AG08395 (cell line): ENCODE measurements at places on chromosomes 6 and 20.

DNA sequence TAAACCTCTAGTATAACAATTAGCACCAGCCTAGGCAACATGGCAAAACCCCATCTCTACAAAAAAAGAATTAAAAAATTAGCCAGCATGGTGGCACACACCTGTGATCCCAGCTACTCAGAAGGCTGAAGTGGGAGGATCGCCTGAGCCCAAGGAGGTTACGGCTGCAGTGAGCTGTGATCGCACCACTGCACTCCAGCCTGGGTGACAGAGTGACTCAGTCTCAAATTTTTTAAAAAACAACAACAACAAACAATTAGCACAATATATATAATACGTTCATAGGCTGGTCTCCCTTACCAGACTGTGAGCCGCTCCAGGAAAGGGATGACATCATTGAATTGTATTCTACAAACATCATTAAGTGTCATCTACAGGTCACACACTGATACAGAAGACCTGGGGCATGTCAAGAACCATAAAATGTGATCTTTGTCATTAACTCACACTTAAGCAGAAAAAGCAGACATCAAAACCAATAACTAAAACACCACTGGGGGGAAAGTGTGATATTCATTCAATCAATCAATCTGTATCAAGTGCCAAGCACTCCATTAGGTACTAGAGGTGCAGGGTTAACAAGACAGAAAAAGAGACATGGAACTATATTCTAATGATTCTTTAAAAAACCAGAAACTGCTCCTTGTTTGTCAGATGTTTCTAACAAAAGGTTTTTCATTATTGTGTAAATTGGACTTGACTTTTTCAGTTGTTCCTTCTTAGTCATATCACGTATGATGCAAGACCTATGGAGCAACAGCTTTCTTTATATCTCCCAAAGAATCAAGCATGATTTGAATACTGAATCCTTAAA lies 17.8 kb downstream of the MAP3K5 start:
- peak; percentile 41 for DNase-seq

DNA sequence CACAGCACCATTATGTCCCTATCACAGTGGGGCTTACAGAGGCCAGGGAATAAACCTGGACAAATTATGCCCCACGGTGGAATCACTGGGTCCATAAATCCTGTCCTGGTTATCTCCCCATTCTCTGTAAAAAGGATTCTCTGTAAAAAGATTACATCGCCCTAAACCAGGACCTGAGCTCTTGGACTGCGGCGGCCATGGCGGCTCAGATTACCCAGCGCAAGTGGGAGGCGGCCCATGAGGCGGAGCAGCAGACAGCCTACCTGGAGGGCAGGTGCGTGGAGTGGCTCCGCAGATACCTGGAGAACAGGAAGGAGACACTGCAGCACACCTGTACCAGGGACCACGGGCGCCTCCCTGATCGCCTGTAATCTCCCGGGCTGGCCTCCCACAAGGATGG lies 8.4 kb upstream of the HLA-A start:
- DNase-seq: no peak

DNA sequence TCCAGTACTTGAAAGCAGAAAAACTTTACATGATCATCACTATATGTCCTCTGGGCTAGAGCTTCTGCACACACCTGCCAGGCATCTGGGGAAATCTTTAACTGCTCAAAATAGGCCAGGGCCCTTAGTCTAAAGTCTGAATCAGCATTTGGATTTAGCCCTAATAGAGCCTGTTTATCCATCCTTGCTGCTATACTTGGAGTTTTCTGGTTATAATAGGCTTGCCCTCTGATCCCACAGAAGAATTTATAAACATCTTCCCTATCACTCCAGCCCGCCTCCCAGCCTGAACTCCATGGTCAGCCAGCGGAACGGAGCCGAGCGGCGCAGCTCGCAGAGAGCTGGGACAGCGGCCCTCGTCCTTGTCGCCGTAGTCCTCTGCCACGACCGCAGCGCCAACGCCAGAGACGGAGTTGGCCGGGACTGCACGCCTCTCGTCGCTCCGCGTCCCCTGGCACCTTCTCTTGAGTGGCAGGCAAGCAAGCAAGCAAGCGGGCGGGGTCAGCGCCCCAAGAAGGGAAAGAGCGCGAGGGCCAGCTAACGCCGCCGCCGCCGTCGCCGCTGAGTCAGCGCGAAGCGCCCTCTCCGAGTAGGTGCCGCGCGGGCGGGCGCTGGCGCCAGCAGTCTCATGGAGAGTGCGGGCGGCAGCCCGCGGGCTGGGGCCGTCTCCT lies 25.4 kb upstream of the ASIP start:
- peak; percentile 69 for DNase-seq

DNA sequence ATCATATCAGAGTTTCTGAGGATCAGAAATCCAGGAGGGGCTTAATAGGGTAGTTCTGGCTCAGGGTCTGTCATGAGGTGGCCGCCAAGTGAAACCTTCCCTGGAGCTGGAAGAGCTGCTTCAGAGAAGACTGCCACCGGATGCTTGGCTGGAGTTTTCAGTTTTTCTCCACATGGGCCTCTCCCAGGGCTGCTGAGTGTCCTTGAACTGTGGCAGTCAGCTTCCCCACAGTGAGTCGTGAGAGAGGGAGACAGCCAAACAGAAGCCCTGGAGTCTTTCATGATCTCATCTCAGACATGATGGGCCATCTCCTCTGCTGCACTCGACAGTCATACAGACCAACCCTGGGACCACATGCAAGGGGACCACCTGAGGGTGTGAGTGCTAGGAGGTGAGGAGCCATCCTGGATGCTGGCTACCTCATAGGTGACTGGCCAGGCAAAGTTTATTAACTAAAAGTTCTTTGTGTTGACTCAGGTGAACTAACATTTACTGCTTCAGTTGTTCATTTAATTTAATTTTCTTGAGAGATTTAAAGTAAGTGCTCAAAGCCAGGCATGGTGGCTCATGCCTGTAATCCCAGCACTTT lies 71.5 kb downstream of the SHLD1 start:
- peak; percentile 40 for DNase-seq

DNA sequence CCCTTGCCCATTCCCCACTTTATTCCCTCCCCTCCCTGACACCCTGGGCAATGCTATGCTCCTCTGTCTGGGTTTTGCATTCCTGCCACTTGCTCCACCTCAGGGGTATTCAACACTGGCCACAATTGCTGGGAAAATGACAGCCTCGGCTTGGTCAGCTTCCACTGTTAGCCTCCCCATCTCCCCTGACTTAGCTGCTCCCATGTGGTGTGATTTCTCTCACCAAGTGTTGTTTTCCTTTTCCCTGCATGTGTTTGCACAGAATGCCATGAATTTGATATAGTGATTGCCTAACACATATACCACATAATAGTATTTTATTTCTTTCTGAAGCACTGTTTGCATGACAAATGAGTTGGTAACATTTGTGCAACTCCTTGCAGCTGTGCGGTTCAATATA lies 1.4 kb upstream of the LEMD2 start:
- no peak for DNase-seq

GRCh38 chr6:14306151-14306906 lies 188.8 kb downstream of the CD83 start:
- no peak for DNase-seq

- DNase-seq: no peak
Measured at GRCh38 chr6:13251242-13251641, 77.1 kb downstream of the TBC1D7 start.

GRCh38 chr6:136030131-136030530 lies 178.6 kb downstream of the PDE7B start:
- DNase-seq: no peak

GRCh38 chr6:106102034-106102433 lies 15.9 kb downstream of the PRDM1 start:
- DNase-seq: no peak

- no peak for DNase-seq
Measured at GRCh38 chr20:20455926-20456325, 88.0 kb downstream of the INSM1 start.

GRCh38 chr6:91366781-91367180 lies 779.9 kb upstream of the MAP3K7 start:
- DNase-seq: no peak

- DNase-seq: peak; percentile 44
Measured at GRCh38 chr6:166582258-166582657, 4.2 kb downstream of the RAMACL start.

GRCh38 chr6:165618241-165618640 lies 44.8 kb downstream of the PDE10A start:
- no peak for DNase-seq

- DNase-seq: no peak
Measured at GRCh38 chr20:15364781-15365180, 1027.4 kb upstream of the FLRT3 start.

DNA sequence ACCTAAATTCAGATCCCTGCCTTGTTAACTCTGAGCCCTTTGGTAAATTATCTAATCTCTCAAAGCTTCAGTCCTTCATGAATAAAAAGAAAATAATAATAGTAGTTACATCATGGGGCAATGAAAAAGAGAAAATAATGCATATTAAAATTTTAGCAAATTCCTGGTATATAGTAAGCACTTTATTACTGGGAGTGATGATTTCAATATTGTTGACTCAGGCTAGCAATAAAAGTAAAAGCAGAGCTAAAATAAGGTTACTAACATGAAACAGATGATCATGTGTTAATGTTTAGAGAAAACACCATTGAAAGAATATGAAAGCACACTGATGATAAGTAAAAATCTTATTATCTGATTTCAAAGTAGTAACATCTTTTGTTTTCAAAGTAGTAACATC lies 13.6 kb downstream of the GINS1 start:
- DNase-seq: no peak

DNA sequence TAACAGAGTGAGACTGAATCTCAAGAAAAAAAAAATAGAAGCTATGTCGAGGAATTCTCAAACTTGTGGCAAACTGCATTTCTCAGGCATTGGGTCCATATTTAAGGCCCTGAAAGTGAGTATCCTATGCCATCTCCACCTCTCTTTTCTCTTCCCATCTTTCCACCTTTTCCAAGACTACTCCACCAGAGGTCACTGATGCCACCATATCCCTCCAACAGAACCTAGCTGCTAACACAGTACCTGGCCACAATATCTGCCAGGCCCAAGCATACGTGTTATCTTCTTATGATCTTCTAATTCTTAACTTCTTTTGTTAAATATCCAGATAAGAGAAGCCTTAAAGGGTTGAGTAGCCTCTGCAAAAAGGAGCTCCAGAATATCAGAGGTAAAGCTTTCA lies 8.2 kb upstream of the ADGRF4 start:
- no peak for DNase-seq

DNA sequence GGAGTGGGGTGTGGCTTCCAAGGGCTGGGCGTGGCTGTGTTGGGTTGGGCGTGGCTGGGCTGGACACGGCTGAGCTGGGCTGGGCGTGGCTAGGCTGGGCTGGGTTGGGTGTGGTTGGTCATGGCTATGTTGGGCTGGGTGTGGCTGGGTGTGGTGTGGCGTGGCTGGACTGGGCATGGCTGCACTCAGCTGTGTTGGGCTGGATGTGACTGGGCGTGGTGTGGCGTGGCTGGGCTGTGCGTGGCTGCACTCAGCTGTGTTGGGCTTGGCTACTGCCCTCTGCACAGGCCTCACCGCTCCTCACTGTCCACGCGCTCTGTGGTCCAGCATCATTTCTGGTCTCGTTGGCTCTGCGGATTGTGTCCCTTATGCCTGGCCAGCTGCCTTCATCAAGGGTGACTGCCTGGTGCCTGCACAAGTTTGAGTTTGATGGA lies 43.5 kb upstream of the SLCO4A1 start:
- DNase-seq: no peak

DNA sequence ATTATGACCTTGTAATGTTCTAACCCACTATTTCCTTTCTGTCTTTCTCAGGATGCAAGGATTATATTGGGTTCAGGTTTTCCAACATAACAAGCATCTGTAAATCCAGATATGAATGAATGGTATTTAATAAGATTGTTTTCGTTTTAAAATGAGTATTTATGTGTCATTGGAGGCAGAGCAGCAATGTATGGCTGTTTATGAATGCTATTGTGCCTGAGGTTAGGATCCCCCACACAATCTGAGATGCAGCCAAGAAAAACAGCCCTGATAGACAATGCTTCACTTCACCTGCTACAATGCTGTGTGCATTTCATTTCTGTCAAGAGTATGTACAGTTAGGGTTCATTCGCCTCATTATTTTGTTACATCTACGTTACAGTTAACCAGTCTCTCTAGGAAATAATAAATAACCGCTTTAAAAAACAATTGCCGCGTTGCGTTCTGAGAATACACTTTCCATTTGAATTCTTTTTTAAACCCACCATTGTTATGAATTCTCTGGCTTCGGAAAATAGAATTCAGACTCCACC lies 19.6 kb downstream of the TFAP2A start:
- DNase-seq: no peak

GRCh38 chr20:45589725-45590124 lies 10.6 kb upstream of the WFDC8 start:
- DNase-seq: no peak

DNA sequence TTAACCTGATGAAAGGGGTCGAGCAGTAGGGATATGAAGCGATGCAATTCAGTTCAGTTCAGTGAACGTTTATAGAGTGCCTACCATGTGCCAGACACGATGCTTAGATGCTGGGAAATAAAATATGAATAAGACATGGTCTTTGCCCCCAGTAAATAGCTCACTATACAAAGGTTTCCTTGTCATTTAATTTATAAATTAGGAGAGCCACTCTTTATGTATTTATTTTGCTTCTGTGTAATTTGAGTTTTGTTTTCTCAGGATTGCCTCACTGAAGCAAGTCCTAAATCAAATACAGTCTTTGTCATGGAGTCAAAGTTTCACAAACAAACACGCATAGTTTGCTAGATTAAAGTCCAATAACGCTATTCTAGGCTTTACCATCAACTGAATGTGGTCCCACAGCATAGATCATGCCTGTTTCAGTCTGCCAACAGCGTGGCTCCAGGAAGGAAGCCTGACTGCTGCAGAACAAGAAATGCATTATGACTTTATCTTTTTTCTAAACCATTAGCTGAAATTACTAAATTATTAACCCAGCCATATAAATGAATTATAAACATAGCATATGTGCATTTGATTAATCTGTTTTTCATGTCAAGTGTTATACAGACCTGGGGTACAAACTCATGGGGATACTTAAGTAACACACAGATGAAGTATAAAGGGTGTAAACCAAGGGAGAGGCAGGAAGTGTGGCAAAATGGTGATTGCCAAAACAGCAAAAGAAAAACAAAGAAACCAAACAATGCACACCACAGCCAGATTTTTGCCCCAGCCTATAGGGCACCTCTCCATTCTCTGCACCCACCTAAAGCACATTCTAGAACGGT lies 29.8 kb upstream of the CCN2 start:
- no peak for DNase-seq

DNA sequence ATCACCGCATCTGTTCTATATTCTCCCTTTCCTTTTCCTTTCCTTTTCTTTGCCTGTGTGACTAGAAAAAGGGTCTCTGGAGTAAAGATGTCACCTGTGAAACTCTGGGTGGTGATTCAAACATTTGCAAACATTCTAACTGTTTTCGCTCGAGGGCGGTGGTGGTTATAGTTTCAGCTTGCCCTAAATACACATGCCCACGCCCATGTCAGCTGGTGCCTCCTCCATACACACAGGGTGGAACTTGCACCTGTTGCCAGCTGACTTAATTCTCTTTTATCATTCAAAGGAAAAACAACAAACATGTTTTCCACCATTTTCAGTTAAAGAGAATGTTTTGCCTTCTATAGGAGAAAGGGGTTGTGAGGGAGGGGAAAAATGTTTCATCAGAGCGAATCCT lies 381.9 kb upstream of the ARID1B start:
- DNase-seq: no peak

- peak; percentile 80 for DNase-seq
Measured at GRCh38 chr6:142846883-142847287, 98.1 kb downstream of the HIVEP2 start.
